ENCODE measurements at places on chromosomes 1 and 21.

DNA sequence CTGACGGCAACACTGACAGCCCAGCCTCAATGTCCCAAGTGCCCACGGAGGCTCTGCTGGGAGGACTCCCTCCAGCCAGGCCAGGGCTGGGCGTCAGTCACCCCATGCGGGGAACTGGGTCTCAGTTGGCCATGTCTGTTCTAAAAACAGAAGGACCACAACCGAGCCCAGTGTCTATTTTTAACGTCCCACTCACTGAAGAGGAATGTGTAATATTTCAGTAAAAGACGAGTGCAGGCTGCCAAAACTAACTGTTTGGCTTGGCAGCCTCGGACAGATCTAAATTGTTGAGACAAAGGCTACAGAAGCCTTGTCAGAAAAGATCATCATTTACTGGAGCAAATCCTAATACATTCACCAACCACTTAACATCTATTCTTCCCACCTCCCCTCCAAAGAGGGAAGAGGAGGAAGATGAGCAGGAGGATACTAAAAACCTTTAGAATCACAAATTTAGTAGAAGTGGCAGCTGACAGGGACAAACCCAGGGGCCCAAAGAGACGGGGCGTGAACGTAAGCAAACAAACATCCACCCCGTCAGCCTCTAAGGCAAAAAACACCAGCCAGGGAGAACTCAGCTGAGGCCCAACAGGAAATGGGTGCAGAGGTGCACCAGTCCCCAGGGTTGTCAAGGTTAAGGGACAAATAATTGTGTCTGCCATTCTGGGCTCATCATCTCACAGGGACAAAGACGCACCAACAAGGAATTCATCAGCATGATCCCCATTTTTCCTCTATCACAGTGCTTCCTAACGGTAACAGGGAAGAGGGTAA is 18.7 kb downstream of the C1orf198 start:
- no peak for DNase-seq

- DNase-seq: no peak
These were observed 246.2 kb upstream of the ADGRL2 start for GRCh38 chr1:81554534-81554933.

DNA sequence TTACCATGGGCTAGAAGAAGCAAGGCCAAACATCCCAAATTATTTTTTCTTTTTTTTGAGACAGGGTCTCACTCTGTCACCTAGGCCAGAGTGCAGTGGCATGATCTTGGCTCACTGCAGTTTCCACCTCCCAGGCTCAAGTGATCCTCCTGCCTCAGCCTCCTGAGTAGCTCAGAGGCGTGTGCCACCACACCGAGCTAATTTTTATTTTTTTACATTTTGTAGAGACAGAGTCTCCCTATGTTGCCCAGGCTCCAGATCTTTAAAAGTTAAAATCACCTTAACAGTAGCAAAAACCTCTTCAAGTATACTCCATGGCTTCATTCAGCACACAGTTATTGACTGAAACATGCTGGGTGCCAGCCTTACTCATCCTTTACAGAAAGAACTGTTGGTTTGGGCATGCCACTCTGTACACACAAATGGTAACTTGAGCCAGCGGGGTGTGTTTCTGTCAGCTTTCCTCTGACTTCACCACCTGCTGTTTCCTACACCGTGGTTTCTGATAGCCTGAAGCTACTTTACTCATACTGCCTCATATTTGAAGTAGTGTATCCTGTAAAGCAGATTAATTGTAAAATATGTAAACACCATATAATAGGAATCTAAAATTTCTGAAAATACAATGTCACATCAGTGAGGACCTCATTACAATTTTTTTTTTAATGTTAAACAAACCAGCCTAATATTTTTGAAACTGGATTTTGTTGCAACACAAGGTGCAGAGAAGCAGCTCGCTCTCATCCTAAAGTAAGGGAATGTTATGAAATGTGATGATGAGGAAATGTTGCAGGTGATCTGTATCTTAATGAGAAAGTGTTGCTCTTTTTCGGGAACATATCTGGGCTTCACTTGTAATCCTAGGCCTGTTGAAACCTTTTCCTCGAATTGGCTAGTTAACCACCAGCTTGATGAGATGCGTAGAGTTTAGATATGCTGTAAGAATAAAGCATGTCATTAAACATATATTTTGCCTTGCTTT is 113.9 kb downstream of the ATP5PO start:
- no peak for DNase-seq

DNA sequence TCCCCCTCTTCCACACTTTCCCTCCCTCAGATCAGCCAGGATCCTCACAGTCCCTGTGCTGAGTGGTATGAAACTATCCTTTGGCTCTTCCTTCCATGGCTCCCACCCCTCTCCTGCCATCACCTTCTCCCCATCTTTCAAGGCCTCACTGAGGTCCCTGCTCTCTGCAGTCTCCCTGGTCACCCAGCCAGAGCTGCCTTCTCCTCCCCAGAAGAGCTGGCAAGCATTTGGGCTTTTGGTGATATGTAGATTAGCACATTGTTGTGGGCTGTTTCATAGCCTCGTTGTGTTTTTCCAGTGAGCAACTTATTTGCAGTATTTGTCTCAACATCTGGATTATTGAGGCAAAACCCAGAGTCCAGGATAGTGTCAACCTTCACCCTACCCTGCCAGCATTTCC is 2.2 kb downstream of the CSF1 start:
- DNase-seq: no peak

- DNase-seq: no peak
These were observed 9.6 kb downstream of the DHX9 start for GRCh38 chr1:182848736-182849135.

DNA sequence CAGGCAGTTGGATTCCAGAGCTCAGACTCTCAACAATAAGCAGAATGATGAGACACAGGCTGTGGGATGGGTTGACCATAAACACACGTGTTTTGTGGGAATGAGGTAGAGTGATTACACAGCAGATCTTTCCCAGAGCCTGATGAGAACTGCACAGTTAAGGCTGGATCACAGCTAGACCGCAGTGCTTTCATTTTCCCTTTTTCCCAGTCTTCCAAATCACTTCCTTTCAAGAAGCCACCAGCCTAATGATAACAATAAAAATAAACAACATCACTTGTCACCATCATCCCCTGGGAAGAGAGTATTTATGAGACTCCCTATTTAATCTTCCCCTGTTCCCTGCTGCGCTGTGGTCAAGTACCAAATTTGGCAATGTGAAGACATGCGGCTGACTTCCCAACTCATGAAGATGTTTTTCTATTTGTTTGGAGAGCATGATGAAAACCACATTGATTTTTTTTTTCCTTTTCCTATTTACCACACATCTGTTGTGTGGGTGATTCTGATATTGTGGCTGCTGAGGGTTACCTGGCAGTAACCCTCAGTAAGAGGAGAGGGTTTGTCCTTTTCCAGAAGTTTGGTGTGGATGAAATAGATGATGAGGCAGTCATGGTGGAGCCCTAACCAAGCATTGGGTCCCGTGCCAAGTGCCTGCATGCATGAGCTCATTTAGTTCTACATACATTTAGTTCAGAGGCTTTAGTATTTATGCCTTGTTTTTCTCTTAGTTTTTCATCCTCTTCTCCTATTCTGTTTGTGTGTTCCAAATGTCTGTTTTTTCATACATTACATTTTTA is 248.9 kb upstream of the HOOK1 start:
- no peak for DNase-seq

DNA sequence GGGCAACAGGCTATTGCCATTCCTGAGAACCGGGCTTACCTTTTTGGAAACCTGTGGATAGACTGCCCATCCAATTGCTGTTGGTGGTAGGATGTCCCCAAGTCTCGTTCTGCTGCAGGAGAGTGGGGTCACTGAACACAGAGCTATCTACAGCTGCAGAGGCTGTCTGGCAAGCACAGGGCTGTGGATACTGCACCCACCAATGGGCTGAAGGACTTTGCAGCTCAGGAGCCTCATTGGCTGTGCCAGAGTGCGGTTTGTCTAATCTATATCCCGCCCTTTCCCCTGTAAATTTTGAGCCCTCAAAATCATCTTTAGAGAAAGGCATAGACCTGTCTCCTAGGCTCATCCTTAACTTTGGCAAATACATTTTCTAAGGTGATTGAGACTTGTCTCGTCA is 15.3 kb downstream of the RNF187 start:
- no peak for DNase-seq

DNA sequence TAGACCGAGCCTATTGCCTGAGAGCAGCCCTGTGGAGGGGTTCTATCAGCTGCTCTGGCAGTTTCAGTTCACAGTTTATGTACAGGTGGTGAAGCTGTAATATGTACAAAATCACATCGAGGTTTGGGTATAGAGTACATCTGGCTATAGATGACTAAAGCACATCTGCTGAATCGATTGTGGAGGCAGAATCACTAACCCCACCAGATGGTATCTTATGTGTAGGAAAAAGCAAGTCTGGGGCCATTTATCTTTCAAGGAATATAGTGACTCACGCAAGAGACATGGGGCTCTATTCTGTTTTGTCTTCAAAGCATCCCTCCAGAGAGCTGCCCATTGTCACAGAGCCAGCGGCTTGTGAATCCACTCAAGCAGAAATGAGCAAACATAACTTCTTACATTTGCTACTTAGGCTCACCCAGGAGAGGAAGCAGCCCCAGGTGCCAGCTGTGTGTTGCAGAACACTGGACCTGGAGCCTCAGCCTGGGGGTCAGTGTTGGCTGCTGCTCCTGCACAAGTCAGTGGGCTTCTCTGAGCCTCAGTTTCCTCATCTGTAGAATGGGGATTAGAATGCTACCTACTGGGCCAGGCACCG is 21.3 kb downstream of the MIIP start:
- DNase-seq: no peak

Data from activated gamma-delta T cell (primary cell).